Lung microvascular endothelial cell (primary cell): ENCODE measurements at places on chromosomes 5 and 9. TPM values are rescaled to one million over a fixed set of nuclear protein-coding genes. Genes with fewer than 3 reads are reported as not detected.

Gene PCDHGA2
- total RNA-seq: 0.65 and 0.79 TPM in 2 replicates

DNA sequence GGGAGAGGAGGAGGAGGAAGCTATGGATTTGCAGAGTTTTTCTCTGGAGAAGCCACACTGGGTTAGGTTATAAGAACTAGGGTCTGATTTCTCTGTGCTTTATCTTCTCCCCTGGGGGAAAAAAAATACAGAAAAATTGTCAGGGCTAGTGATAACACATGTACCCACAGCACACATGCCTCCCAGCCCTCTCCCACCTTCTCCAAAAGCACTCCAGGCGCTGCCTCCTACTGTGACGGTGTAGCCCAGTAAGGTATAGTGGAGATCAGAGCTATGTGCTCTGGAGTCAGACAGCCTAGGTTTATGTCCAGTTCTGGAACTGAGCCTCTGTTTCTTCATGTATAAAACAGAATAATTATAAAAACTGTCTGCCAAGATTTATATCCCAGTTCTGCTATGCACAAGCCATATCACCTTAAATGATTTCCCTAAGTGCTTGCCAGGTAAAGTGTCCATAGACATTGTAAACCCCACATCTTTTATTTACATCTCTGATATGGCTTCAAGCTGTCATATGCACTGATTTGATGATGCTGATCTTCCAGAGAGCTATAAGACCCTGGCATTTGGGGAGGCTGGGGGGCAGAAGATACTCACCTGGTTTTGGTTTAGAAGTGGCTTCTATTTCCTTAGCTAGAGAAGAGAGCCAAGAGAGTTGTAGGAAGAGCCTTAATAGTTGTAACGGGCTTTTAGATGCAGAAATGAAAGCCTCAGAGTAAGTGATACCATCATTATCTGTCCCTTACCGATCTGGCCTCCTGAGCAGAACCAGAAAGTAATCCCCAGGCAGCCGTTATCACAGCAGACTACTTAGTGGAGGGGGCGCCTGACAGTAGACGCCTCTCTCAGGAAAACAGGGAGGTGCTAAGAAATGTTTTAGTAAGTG, 7.6 kb downstream of the SLC1A3 start:
- DNase-seq: no peak

- DNase-seq: no peak
These were observed 3.4 kb downstream of the LIFR start for GRCh38 chr5:38553001-38553521.

Gene GLIPR2
- 42.3 and 52.2 TPM in 2 replicates for total RNA-seq

Gene MLANA
- total RNA-seq: not detected in 2 replicates

DNA sequence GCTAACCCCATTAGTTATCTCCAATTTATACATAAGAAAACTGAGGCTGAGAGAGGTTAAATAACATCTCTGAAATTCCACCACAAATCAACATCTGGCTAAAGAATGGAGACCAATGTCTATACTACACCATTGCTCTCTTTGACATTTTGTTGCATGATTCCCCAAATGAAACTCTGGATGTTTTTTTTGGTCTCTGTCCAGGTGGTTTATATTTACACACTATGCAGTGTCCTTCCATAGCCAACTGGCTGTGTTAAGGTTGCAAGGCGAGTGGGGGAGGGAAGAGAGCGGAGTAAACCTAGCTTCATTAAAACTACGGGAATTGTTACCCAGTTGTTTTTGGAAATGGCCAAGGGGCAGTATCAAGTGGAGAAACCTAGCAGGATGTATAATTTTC, 67.2 kb downstream of the KIF4B start:
- DNase-seq: peak; percentile 2

DNA sequence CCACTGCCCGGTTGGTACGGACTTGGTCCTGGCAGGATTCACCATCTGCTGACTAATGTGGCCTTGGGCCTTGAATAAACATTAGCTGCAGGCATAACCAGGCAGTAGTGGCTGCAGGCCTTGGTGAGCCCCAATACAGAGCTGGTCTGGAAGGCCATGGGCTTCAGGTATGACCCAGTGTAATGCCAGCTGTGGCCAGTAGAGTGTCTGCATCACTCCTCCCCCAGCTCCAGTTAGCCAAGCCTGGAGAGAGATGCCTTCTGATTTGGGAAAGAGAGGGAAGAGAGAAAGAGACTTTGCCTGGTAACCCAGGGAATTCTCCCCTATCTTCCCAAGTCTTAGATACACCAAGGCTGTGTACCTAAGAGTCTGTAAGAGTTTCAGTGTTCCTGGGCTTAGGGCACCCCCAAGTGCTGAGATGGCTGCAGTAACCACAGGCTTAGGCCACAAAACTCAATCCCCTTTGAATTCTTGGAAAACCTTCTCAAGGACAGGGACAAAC, 5.6 kb upstream of the C5 start:
- no peak for DNase-seq

- DNase-seq: no peak
These were observed 3.9 kb downstream of the MAMDC4 start for GRCh38 chr9:136856079-136856476.

Gene C5
- total RNA-seq: 0.60 and 0.65 TPM in 2 replicates

- DNase-seq: no peak
These were observed 39.3 kb downstream of the TTLL11 start for GRCh38 chr9:122053567-122054350.
